ENCODE measurements at places on chromosomes 3 and 15.

DNA sequence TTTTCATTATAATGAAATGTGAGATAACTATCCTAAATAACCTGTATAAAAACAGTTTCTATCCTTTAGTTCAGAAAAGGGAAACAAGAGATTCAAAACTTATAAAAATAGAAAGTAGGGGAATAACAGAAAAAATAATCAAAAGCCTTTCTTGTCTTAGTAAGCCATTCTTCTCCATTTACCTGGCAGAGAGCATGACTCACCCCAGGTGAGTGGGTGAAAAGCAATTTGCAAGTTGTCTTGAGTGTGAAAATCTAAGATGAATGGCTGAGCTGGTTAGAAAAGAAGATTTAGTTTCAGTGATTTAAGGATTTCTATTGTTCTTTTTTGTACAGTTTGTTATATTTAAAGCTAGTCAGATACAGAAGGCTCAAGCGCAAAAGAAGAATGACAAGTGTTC lies 702.0 kb downstream of the GRM7 start:
- no peak for DNase-seq

DNA sequence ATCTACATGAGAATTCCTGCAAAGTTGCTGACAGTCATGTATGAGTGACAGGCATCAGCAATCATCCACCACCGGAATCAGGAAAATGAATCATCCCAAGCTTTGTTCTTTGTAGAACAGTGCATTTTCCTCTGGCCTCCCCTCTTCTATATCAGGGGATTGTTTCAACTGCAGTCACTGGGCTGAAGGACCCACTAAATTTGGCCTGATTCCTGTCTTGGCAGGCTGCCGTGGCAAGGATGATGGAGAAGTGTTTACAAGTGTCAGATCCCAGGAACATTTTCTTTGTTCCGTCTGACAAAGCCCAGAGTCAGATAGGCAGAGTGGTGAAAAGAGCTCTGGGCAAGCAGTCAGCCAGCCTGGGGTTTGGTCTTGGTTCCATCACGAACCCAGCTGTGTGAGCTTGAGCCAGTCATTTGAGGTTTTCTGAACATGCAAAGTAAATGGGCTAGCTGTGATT lies 175.1 kb upstream of the TSC22D2 start:
- DNase-seq, result no peak

DNA sequence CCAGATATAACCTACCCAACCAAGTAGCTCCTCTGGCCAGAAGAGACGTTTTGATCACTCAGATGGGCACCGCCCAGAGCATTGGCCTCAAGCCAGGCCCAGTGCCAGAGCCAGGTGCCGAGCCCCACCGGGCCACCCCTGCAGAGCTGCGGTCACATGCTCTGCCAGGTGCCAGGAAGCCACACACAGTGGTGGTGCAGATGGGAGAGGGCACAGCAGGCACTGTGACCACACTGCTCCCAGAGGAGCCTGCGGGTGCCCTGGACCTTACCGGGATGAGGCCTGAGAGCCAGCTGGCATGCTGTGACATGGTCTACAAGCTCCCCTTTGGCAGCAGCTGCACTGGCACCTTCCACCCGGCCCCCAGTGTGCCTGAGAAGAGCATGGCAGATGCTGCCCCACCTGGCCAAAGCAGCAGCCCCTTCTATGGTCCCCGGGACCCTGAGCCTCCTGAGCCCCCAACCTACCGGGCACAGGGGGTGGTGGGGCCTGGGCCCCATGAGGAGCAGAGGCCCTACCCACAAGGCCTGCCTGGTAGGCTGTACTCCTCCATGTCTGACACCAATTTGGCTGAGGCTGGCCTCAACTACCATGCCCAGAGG lies 19.1 kb upstream of the APEH start:
- no peak for DNase-seq

GRCh38 chr3:64223791-64224745 lies 1.2 kb downstream of the PRICKLE2 start:
- DNase-seq, result no peak

DNA sequence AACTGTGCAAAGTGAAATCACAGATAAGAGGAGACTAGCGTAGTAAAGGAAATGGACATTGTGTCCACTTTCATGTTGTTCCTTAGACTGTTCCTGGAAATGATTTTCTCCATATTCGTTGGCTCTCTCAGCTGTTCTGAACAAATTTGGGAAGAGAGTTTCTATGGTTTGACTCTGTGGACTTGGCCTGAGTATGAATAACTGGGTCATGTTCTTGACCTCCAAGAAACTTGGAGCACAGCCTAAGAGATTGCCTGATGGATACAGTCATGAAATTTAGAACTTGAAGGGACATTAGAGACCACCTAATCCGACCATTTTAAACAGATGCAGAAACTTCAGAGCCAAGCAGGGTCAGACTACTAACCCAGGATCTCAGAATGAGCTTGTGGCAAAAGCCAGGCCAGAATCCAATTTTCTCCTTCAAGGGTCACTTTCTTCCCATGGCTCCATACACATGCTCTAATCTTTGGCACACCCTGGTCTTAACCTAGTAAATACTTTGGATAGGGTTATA lies 430.4 kb downstream of the RBMS3 start:
- DNase-seq, result no peak

DNA sequence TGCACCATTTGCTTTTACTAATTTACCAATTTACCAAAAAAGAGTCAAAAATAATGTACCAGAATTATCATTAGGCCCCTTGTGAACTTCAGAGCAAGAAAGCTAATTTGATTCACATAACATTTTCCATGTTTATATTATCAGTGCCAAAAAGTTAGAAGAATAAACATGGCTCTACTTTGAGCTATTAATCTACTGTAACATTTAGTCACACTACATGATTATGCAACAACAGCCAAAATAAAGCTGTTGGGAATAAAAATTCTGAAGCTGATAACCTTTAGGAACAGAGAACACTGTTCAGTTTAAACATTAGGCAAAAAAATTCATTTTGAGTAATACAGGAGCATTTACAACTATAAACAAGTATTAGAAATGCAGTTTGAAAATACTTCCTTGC lies 63.6 kb downstream of the PROS1 start:
- no peak for DNase-seq

DNA sequence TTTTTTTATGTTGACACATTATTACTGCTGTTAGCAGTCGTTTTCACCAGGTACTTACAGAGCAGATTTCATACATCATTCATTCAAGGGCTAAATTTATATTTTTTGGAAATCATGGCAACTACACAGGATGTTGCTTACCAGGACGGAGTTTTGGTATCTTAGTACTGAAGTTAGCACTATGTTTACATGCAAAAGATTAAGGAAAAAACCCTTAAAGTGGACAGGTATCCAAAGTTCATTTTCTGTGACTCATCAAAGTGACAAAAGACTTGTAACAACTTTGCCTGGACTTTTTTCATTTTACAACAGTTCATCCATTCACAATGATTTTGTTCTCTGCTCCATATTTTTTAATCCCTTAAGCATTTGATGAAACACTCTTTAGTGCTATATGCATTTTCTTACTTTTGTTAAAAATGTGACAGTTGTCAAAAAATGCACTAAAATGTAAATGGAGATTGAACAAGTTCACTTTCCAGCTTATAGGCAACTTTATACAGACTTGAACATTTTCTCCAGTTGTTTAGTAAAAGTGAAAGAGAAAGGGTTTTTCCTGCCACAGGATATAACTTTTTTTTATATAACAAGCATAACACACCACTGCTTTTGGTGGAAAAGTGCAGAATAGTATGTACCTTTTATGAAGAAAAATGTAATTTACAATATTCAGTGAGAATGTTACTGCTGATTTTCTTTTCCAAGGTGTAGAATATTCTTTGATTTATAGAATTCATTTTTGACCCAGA lies 104.1 kb downstream of the STT3B start:
- DNase-seq, result no peak

GRCh38 chr15:90165157-90165556 lies 36.0 kb upstream of the SEMA4B start:
- DNase-seq, result no peak

DNA sequence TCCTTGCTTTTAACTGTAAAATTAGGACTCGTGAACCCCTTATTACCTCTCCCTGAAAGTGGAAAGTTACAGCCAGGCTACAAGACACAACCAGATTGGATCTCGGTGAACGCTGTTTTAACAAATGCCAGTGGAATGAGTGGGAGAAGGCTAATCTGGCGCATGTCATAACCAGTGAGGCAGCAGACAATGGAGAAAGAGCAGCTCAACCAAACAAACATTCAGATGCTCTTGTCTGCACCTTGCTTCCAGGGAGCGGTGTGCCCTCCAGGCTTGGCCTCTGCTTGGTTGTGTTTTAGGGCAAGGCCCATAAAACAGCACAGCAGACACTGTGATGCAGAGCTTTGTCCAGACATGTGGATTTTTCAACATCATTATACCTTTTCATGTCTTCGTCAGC lies 45.9 kb upstream of the ATP1B3 start:
- no peak for DNase-seq

DNA sequence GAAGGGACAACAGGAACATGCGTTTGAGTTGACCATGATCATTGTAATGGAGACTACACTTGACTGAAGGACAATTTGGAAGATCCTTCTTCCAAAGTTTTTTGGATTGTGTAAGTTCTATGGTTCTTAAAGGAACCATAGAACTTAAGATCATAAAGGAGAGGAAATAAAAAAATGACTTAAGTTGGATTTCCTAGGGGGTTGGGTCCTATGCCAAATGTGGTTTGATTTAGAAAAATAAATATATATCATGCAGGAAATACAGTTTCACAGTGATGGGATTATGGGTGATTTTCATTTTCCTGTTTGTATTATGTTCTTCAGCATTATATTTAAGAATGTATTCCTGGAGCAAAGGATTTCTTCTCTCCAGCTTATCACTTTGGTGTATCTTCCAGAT lies 305.5 kb upstream of the DPH6 start:
- DNase-seq, result no peak

DNA sequence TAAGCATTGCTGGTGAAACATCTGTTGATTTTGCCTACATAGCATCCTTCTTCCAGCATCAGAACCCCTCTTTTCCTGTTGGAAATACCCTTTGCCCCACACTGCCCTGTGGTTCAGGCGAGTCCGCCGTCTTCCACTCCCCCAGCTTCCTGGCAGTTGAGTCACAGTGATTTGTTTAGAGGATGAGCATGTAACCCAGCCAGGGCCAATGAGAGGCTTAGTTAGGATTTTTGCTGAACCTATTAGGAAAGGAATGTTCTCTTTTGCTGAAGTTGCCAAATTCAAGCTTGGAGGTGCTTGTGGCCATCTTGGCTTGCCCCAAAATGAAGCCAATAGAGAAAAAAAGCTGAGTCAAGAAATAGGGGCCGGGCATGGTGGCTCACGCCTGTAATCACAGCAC lies 19.0 kb upstream of the MEX3B start:
- no peak for DNase-seq

GRCh38 chr3:89964347-89964746 lies 856.9 kb downstream of the EPHA3 start:
- no peak for DNase-seq

DNA sequence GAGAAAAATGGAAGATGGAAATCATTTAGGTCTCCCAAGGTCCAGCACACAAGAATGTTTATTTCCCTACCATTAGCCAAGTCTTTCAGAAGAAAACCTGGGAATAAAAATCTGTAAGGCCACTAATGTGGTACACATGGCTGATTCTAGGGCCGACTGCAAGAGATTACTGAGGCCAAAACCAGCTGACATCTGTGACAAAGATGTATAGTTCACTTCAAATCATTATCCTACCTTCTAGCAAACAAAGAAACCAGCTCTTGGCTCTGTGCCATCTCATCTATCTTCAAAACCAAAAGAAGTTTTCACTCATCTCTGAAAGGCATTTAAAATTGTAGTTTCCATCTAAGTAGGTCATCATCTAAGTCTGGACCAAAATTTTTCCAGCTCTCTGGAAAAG lies 43.9 kb downstream of the ERC2 start:
- DNase-seq, result no peak

All from CD8-positive, alpha-beta T cell (primary cell).